ENCODE measurements at places on chromosomes 5 and 9.

GRCh38 chr5:13704396-13704795 is 240.1 kb downstream of the DNAH5 start:
- DNase-seq = no peak
- H3K4me1 ChIP-seq = no peaks in the 10 kb centered on the region
- H3K36me3 ChIP-seq = no peaks in the 10 kb centered on the region
- H3K27ac ChIP-seq = no peak overlapping the region
- no peak overlapping the region for H3K4me3 ChIP-seq

- no peaks in the 10 kb centered on the region for H3K27me3 ChIP-seq
- no peak overlapping the region for H3K4me3 ChIP-seq
- no peaks in the 10 kb centered on the region for H3K4me1 ChIP-seq
- peaks cover 20% of the 10 kb centered on the region for H3K36me3 ChIP-seq
These were observed 55.5 kb downstream of the CEP120 start for GRCh38 chr5:123367739-123368138.

DNA sequence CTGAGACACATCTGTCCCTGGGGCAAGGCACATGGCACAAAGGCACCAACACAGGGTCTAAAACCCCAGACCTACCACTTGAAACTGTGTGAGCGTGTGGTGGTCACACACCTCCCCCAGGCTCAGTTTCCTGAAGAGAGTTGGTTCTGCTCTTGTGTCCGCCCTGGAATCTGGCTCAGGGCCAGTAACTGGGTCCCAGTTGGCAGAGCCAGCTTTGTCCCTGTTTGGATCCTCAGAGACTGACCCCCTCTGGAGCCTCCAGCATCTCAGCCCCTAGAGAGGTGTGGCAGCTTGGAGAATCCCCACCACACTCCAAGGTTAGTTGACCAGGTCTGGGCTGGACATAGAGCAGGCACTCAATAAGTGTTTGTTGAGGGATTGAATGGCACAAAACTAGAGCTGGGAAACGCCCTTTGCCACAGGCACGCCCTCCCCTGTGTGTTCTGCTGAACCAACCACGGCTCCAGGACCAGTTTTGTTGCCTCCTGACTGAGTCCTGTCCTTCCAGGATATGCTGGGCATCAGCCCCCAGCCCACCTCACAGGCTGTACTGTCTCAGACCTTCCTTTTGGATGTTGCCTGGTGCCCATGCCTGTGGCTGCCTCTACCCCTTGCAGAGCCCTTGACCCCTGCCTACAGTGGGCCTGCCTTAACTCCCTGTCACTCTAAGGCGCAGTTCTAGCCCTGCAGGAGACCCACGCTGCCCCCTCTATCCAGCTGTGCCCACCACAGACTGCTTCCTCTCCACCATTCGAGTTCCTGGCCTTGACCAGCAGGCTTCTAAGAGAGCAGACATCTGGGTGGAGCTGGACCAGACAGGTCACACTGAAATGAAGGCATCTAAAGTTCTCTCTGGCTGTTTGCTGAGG is 3.8 kb upstream of the PDLIM4 start:
- H3K4me3 ChIP-seq = no peak overlapping the region
- no peak overlapping the region for H3K27ac ChIP-seq
- no peaks in the 10 kb centered on the region for H3K4me1 ChIP-seq
- no peaks in the 10 kb centered on the region for H3K36me3 ChIP-seq
- peaks cover 30% of the 10 kb centered on the region for H3K27me3 ChIP-seq
- no peak for DNase-seq

GRCh38 chr5:61919920-61920319 is 386.1 kb upstream of the KIF2A start:
- no peaks in the 10 kb centered on the region for H3K27me3 ChIP-seq
- H3K36me3 ChIP-seq = no peaks in the 10 kb centered on the region
- H3K4me3 ChIP-seq = no peak overlapping the region
- H3K27ac ChIP-seq = no peak overlapping the region
- no peaks in the 10 kb centered on the region for H3K4me1 ChIP-seq

DNA sequence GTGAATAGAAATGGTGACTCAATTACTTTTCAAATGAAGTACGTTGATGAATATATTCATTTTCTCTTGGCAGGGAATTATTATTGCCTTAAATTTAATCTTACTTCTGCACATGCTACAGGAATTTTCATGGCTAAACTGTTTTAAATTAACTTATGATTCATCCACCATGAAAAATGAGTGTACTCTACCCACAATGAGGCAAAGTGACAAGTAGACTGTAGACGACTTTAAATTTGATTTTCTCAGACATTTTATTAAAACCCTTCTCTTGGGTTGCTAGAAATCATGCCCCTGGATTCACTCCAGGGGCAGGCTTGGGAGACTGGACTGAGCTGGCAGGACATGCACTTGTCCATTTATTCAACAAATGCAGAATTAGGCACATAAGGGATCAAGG is 23.5 kb upstream of the ERAP2 start:
- peaks cover 13% of the 10 kb centered on the region for H3K4me1 ChIP-seq
- H3K4me3 ChIP-seq = no peak overlapping the region
- H3K27me3 ChIP-seq = peaks cover 25% of the 10 kb centered on the region
- no peak for DNase-seq
- H3K36me3 ChIP-seq = no peaks in the 10 kb centered on the region

DNA sequence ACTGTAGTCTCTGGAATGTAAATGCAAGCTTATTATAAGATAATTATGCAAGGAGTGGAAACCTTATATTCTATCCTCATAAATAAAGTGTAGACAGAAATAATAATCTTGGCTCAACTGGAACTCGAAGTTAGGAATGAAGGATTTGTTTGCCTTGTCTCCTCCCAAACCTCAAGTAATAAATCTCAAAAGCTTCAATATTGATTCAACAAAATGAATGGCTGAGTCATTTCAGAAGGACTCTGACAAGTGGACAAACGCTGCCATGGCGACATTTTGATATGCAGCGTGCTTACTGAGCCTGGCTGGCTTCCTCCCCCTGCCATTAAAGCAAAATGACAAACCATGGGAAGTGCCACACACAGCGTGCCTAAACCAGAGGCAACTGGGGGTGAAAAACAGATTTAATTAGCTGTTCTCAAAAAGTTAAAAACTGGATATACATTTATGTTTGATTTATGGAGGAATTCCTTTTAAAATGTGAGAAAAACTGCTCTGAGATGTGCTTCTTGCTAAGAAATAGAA is 10.5 kb upstream of the ADGRV1 start:
- H3K4me3 ChIP-seq = no peak overlapping the region
- H3K27ac ChIP-seq = no peak overlapping the region
- no peaks in the 10 kb centered on the region for H3K36me3 ChIP-seq
- peaks cover 30% of the 10 kb centered on the region for H3K27me3 ChIP-seq
- no peak for DNase-seq

DNA sequence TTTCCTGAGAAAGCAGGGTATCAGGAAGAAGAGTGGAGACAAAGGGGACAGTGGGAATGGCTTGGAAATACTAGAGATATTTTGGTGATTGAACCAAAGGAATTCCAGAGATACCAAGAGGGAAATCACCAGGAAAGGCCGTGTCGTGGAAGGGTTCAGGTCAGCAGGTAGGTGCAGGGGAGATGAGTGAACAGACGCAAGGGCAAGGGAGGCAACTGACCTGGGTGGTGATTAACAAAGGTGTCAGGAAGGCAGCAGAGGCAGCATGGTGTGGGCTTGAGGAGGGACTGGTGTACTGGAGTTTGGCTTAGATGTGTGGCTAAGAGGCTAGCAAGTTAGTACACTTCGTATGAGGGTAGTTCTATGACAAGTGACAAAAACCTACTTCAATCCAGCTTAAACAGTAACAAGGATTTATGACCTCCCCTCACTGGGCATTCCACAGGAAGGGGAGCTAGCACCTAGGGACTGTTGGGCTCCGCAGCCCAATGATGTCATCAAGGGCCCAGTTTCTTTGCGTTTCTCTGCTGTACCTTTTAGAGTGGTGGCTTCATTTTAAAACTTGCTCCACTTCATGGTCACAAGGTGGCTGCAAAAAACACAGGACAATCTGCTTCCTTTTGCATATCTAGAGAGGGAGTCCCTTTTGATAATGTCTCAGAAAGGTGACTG is 37.0 kb downstream of the INIP start:
- peaks cover 4% of the 10 kb centered on the region for H3K4me1 ChIP-seq
- peaks cover 11% of the 10 kb centered on the region for H3K36me3 ChIP-seq
- H3K27me3 ChIP-seq = no peaks in the 10 kb centered on the region
- H3K4me3 ChIP-seq = no peak overlapping the region

GRCh38 chr5:169646856-169647255 is 9.8 kb downstream of the DOCK2 start:
- H3K27ac ChIP-seq = peak overlapping the region; percentile 38
- DNase-seq = no peak
- peaks cover 78% of the 10 kb centered on the region for H3K4me1 ChIP-seq

GRCh38 chr9:27714388-27714787 is 141.1 kb upstream of the C9orf72 start:
- no peaks in the 10 kb centered on the region for H3K36me3 ChIP-seq
- H3K27ac ChIP-seq = no peak overlapping the region
- H3K27me3 ChIP-seq = peaks cover 2% of the 10 kb centered on the region

- H3K4me1 ChIP-seq = no peaks in the 10 kb centered on the region
- no peak overlapping the region for H3K4me3 ChIP-seq
- no peak for DNase-seq
- H3K27ac ChIP-seq = no peak overlapping the region
- H3K27me3 ChIP-seq = no peaks in the 10 kb centered on the region
These were observed 284.4 kb upstream of the SMC2 start for GRCh38 chr9:103809745-103810144.

DNA sequence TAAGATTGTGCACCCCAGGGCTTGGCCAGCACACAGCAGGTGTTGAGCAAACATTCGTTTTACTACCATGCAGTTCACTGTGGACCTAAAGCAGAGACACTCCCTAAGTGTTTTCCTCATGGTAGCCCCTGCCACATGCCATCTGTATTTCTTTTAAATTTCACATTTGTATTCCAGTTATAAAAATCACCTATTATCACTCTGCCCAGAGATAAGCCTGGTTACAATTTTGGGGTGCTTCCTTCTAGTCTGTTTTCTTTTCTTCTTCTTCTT is 10.9 kb upstream of the FIBCD1 start:
- H3K4me3 ChIP-seq = no peak overlapping the region
- H3K27me3 ChIP-seq = peaks cover 4% of the 10 kb centered on the region
- DNase-seq = no peak
- no peaks in the 10 kb centered on the region for H3K4me1 ChIP-seq

DNA sequence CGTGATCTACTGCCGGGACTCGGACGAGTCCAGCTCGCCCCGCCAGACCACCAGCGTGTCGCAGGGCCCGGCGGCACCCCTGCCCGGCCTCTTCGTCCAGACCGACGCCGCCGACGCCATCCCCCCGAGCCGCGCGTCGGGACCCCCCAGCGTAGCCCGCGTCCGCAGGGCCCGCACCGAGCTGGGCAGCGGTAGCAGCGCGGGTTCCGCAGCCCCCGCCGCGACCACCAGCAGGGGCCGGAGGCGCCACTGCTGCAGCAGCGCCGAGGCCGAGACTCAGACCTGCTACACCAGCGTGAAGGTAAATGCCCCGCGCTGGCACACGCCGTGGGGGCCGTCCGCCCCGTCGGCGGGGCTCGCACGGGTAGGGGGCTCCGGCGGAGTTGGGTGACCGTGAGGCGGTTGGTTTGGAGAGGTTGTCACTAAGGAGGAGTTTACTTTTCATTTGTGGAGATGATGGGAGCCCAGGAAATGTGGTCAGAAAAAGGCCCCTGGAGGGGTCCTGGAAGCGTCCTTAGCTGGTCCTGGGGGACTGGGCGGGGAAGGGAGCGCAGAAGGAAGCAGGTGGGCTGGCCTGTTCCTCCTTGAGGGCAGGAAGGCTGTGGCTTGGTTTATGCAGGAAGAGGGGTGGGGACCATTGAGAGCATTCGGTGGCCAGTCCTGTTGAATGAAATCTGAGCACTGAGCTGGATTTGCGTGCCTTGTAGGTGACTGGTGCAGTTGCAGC is 647 bp downstream of the PDE8B start:
- no peaks in the 10 kb centered on the region for H3K36me3 ChIP-seq
- H3K4me1 ChIP-seq = peaks cover 11% of the 10 kb centered on the region
- peak overlapping the region; percentile 57 for H3K4me3 ChIP-seq
- DNase-seq = no peak

DNA sequence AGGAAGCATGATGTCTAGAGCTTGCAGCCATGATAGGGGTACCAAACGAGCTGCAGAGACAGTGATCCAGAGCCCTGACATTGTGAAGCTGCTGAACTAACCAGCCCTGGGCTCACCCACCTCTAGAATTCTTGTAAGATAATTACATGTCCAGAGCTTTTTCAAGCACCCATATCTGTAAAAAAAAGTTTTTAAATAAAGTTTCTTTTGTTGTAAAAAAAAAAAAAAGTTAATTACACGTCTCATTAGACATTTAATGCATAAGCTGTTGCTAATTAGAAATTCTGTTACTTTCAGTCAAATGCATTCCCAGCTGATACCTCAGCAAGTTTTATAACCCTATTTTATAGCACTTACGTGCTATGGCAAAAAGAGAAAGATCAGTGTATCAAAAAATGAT is 65.6 kb downstream of the C9orf85 start:
- H3K4me3 ChIP-seq = no peak overlapping the region
- H3K4me1 ChIP-seq = no peaks in the 10 kb centered on the region
- no peaks in the 10 kb centered on the region for H3K27me3 ChIP-seq
- DNase-seq = no peak
- no peak overlapping the region for H3K27ac ChIP-seq
- peaks cover 7% of the 10 kb centered on the region for H3K36me3 ChIP-seq

DNA sequence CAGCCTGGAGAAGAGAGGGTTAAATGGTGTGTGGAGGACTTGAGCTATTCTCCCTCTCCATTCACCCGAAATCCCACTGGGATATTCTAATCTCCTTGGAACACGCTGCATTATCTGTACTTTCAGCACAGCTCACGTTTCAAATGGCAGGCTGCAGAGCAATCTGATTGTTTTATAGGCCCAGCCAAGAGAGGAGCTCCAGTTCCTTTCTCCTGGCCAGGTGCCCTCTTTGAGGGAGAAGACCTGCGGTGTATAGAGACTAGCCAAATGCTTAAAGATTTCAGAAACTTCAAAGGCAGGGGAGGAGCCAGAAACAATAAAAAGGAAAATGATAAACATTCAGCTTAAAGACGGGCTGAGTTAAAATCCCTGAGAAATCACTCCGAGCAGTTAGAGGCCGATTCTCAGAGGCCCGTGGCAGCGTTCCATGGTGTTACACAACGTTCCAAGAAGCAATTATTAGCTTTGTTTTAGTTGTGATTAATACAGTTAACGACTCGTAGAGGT is 564.0 kb upstream of the KLF4 start:
- H3K27me3 ChIP-seq = no peaks in the 10 kb centered on the region
- no peak overlapping the region for H3K27ac ChIP-seq
- no peaks in the 10 kb centered on the region for H3K36me3 ChIP-seq
- H3K4me1 ChIP-seq = no peaks in the 10 kb centered on the region

DNA sequence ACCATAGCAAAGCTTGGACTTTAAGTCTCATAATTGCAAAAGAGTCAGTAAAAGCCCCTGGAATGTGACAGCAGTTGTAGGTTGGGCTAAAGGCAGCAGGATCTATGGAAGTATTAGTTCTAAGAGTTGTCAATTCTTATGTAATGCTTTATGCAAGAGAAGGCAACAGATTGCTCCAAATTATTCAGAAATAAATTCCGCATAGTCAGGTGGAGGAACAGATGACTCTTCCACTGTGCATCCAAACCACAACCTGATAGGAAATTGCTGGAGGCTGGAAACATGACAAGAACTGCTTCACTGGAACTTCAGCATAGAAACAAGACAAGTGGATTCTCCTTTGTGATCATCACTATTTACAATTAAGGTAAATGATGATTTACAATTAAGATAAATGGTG is 101.0 kb downstream of the STARD4 start:
- H3K4me1 ChIP-seq = peaks cover 6% of the 10 kb centered on the region
- no peak overlapping the region for H3K4me3 ChIP-seq
- DNase-seq = no peak
- H3K36me3 ChIP-seq = peaks cover 41% of the 10 kb centered on the region
- no peak overlapping the region for H3K27ac ChIP-seq

- no peak for DNase-seq
- no peaks in the 10 kb centered on the region for H3K36me3 ChIP-seq
These were observed 1509.0 kb downstream of the MAT2B start for GRCh38 chr5:165014439-165014838.
